ENCODE measurements at places on chromosomes 13 and 19.

GRCh38 chr19:24140099-24140498, 53.1 kb downstream of the ZNF254 start:
- peak; percentile 97 for DNase-seq

DNA sequence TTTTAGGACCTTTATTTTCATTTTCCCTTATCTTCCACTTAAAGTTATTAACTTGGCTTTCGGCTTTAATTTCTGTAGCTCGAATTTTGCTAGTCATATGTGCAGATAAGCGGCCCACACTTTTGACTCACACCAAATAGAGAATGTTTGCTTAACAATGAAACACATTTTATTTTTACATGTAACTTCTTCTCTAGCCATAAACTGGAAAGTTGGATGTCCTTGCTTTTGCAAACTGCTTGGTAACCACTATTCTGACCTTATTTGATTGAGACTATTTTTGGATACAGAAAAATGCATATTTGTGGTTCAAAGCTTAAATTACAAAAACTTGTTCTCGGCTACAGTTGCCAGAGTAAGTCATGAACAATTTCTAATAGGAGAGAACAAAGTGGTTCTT, 600.0 kb downstream of the KCTD12 start:
- peak; percentile 55 for DNase-seq

GRCh38 chr19:3807131-3807480, 20.9 kb upstream of the MATK start:
- DNase-seq, result no peak

DNA sequence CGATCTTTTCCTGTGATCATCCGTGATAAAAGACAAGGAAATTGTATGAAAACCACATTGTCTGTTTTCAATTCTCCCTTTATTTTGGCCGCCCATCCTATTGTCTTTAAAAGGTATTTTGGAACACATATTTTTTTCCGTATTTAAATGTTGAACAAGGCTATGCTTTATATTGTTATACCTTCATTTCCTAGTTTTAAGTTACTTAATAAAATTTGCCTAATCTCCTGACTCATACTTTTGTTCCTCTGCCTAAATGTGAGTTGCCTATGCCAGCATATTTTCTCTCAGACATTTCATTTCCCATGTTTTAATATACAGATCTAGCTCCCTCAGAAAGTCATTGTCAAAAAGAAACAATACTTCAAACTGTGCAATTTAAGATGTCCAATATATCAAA, 104.2 kb downstream of the SLITRK6 start:
- no peak for DNase-seq

- DNase-seq, result no peak
Observed at GRCh38 chr13:100178309-100178708, 89.4 kb downstream of the PCCA start.

DNA sequence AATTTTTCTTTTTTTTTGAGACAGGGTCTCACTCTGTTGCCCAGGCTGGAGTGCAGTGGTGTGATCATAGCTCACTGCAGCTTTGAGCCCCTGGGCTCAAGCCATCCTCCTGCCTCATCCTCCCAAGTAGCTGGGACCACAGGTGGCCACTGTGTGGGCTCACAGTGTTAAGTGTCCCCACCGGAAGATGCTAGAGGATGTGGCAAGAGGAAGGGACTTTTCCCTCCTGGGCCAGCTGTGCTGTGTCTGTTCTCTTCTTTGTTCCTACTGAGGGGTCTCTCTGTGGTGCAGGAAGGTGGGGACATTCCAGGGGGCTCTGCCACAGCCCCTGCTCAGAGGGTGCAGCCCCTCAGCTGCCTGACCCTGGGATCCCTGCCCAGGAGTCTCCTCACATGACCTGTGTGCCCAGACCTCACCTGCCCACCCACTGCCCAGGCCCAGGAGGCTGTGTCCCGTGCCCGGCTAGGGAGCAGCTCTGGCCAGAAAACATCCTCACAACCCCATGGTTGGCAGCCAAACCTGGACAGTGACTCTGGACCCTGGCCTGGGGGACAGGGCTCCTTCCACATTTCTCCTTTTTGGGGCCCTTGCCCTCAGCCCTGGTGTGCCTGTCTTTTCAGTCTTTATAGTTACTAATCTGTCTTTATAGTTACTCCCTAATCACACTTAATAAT, 14.4 kb upstream of the ANKRD10 start:
- no peak for DNase-seq

DNA sequence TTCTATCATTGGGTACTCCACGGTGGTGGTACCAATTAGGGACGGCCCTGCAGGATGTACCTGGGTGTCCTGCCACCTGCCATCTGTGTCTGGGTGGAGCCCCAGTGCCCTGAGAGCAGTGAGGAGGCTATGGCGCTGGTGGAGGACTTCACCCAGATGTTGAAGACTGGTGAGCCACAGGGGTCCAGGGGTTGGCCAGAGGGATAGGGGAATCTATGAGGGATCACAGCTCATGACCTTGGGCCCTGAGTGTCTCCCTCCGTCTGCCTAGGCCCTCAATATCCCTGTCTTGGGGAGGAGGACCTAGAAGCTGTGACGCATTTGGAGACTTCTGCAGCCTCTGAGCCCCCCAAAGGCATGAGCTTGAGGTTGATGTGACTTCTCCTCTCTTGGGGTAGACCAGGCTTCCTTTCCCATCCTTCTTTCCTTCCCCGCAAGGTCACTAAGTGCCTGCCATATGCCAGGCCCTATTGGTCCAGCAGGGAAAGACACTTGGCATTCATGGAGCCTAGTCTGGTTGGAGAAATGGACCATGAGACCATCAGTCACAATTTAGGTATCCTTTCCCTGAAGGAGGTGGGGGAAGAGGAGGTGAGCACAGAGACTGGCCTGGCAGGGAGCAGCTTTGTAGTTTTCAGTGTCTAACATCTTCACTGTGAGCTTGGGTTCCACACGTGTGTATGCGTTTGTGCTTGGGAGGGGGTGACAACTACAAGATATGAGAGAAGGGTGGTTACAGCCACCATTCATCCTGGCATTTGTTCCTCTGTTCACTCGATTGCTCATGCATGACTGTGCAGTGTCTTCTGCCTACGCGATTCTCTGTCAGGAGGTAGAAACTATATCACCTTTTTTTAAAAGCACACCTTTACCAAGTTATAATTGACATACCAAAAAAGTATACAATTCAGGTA, 5.1 kb upstream of the MZF1 start:
- DNase-seq, result no peak

GRCh38 chr13:77919921-77920294, 1.3 kb upstream of the EDNRB start:
- DNase-seq, result no peak

DNA sequence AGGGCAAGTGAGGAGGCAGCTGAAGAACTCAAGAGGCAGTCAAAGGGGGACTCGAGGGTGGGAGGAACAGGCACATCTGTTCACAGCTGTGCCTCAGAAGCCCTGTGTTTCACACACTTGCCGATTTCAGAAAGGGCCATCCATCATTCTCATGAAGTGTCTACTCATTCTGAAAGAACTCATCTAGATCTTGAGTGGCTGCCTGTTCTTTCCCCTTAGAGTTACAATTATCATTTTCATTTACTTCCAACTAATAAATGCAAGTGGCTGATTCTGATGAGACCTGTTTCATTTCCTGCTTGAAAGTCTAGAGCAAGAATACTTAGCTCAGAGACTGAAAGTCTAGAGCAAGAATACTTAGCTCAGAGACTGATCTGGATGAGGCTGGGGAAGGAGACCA, 1145.1 kb downstream of the UQCRFS1 start:
- DNase-seq, result no peak

DNA sequence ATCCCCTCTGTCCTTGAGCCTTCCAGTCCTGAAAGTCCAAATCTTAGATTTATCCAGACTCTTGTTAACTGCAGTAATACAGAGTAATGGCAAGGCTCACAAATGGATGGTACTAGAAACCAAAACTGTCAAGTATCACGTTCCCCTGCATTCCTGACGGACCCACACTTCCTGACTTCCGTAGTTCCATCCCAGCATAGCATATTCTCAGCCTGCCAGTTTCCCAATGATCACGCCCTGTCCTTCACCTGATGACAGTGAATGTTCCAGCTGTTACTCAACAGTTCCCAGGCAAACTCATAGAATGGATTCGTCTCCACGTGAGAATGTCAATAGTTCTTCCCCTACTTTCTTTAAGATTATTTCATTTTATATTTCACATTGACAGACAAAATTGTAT, 33.6 kb downstream of the SLC7A1 start:
- DNase-seq, result peak; percentile 40

DNA sequence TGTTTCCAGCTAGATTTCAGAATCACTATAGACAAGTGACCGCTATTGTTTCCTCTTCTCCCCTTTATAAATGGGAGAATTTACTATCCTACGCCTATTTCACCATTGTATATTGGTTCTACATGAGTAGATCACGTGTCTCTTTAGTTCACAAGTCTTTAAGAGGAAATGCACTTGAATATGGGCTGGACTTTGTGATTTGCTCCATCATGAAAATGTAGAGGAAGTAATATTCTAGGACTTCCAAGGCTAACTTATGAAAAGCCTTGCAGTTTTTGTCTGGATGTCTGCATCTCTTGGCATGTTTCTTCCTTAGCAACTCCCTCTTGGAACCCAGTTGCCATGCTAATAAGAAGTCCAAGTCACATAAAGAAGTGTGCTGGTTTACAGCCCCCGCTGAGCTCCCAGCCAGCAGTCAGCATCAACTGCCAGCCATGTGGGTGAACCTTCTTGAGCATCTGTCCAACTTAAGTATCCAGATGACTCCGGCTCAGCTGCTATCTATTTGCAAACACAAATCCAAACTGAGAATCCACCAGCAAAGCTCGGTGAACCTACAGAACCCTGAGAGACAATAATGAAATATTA, 4.8 kb upstream of the FBXL3 start:
- DNase-seq, result no peak

GRCh38 chr19:53958823-53959757, 3.6 kb upstream of the CACNG8 start:
- DNase-seq, result no peak

- DNase-seq, result no peak
Observed at GRCh38 chr19:55254625-55254977, 4.2 kb downstream of the PPP6R1 start.

GRCh38 chr19:46411088-46411924, 2.1 kb downstream of the CCDC8 start:
- DNase-seq, result no peak

DNA sequence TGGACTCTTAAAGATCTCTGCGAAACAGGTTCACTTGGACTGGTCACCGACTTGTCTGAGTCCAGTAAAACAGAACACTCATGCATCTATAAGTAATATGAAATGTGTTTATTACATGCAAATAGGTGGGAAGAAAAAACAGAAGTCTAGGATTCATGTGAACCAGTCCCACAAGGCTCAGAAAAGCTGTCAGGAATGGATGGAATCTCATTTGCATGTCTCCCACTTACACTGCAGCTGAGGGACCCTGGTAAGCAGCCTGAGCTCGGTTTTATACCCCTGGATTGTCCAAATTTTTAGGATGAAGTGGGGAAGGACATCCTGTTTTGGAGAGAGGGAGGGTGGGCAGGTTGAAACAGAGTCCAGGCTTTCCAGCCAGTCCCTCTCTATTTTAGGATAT, 1545.1 kb upstream of the PCDH20 start:
- DNase-seq, result no peak

DNA sequence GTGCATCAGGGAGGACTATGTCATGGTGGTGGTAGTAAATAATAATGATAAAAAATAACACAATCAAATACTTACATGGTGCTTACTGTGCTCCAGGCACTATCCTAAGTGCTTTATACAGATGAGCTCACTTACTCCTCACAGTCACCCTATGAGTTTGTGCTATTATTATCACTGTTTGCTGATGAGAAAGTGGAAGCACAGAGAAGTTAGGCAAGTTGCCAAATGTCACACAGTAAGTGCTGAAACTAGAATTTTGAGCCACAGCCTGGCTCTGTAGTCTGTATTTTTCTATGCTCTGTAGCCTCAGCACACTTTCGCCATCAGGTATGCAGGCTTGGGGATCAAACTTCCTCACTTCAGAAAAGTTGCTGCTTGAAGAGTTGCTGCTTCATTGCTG, 46.6 kb downstream of the HTR2A start:
- DNase-seq, result peak; percentile 10

DNA sequence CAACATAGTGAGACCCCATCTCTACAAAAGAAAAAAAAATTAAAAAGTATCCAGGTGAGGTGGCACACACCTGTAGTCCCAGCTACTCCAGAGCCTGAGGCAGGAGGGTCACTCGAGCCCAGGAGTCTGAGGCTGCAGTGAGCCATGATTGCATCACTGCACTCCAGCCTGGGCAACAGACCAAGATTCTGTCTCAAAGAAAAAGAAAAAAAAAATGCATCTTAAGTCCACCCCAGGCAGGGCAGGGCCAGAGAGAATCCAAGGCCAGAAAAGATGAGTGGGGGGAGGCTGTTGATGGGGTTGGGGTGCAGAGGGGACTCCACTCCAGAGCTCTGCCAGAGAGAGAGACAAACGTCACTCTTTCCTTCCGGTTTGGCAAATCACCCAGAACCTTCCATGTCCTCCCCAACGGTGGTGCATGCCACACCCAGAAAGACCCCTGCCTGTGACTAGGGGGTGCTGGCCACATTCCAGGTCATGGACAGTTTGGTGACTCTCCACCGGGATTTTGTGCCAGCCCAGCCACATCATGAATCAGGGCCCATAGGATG, 431 bp downstream of the FUT3 start:
- DNase-seq, result peak; percentile 75

- DNase-seq, result no peak
Observed at GRCh38 chr13:104648291-104648690, 1582.1 kb upstream of the SLC10A2 start.

DNA sequence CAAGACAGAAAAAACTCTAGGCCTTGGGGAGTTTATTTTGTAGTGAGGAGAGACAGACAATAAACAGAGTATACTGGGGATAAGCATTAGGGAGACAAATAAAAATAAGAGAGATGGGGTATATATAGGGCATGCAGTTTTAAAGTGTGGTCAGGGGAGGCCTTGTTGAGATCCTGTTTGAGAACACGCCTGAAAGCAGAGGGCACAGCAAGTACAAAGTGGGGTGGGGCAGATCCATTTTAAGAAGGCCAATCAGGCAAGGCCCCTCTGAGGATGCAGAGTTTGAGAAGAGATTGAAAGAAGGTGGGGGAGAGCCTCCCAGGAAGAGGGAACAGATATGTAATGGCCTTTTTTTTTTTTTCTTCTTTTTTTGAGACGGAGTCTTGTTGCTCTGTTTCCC, 2.1 kb downstream of the PPP2R1A start:
- DNase-seq, result peak; percentile 22

DNA sequence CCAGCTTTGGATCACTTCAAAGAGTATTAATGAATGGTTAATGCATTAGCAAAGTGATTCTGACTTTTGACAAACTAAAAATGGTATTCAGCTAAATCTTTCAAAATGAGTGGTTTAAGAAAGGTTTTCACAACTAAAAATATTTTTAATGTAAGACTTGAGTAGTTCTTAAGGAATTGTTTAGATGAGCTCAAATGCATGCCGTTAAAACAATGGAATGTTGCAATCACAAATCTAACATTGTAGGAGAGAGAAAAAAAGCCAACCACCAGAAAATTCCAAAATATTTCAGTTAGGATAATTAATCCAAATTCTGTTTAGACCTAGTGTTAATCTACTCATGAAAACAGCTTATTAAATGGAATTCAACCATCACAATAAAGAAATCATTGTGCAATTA, 1044.8 kb upstream of the SLC10A2 start:
- peak; percentile 62 for DNase-seq
